ENCODE measurements at places on chromosomes 6 and 20.

DNA sequence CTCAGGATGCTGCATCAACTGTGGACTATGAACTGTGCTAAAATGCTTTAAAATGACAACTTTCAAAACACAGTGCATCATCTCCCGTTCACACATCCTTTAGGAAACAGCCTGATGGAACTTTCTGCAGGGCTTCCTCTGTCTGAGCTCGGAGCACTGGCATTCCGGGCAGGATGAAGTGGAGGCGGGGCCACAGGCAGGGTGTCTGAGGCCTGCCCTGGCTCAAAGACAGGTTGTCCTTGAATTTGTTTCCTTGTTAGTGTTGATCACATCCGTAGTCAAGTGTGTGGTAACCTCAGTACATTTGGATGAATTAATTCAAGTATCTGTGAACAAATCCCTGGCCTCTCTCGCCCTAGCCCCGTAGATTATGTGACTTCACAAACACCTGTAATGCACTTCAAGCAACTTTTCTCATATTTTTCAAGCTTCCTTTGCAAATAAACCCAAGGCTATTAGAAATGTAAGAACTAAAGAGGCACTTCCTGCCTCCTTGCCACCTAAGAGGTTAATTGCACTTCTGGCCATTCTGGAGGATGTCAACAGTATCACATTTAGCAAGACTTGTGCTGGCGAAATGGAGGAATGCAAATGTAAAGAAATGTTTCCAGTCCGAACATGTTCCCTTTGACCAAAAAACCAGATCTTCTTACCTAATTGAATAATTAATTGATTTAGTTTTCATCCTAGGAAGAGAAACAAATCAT is 3.1 kb downstream of the CD93 start:
- DNase-seq = no peak

GRCh38 chr6:25485821-25486534 is 166.0 kb upstream of the SCGN start:
- DNase-seq = no peak

DNA sequence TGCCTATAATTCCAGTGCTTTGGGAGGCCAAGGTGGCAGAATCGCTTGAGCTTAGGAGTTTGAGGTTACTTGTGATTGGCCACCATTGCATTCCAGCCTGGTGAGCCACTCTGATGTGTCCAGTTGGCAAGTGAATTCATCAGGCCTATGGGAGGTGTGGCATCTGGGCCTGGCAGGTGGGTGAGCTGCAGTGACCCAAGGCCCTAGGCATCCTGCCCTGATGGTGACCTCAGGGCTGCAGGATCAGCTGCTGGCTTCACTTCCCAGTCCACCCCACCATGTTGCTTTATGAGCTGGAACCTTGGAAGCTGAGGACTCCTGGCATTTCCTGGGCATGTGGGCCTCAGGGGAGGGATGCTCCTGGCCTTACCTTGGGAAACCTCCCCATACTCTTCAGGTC is 20.5 kb downstream of the RSPH9 start:
- no peak for DNase-seq

- no peak for DNase-seq
Observed at GRCh38 chr6:148053796-148054195, 288.8 kb upstream of the SASH1 start.

DNA sequence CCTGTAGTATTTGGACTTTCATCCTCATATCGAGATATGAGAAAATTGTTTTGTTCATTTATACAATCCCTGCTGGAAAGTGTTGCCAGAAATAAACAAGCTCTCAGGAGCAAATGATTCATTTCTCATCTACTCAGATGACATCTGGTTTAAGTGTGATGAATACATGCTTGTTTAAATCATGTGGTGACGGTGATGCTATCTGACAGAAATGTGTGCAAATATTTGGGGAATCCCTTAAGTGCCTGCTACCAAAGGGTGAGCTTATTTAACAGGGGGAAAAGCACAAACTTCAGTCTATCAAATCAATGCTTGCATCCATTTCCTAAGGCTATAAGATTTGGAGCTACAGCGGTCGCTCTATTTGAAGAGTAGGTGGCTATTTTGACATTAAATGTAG is 368.3 kb upstream of the SASH1 start:
- DNase-seq = no peak

GRCh38 chr20:56428410-56428809 is 16.4 kb downstream of the CASS4 start:
- no peak for DNase-seq

Measured in activated CD4-positive, CD25-positive, alpha-beta regulatory T cell treated with anti-CD3 and anti-CD28 coated beads, Interleukin-2, amount 50 U/mL, for 72 hours (primary cell).